Stimulated activated CD4-positive, alpha-beta T cell treated with anti-CD3 and anti-CD28 coated beads, Interleukin-1b, Interleukin-23, amount 100 ng/mL, for 4 hours (primary cell): ENCODE measurements at places on chromosomes 4 and X.

GRCh38 chr4:23348789-23349498, 540.9 kb downstream of the PPARGC1A start:
- no peak for DNase-seq

DNA sequence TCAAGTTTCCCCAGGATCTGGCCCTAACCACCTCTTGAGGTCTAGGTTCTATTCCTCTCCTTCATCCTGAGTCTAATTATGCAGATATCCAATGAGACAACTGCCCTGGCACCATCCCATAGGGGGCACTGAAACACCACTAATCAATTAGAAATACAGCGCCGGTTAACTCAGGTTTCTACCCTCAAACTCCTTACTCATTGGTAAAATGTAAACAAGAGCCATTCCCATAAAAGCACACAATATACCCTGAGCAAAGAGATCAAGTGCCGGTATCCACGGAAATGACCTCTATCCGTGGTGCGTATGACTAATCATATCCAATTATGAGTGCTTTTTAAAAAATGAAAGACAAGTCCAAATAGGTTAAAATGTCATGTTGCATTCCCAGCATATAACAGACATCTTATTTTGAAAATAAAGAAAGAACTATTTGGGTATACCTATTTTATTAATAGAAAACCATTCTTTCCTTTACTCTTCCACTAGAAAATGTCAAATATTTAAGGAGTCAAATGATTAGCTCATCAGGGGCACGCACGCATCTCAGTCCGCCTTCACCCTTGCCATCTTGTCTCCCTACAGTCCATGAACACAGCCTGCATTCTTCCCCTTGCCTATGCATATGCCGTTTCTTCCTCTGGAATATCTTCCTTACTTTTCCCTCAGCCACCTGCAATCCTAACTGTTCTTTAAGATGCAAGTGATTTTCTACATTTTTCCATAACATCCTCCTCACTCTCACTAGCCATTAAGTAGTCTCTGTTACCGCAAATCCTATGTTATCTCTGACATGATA, 141.1 kb downstream of the MAML3 start:
- DNase-seq, result peak; percentile 31

GRCh38 chr4:10020106-10020505, 1.2 kb downstream of the SLC2A9 start:
- DNase-seq, result no peak

GRCh38 chr4:16045687-16046086, 38.1 kb downstream of the PROM1 start:
- no peak for DNase-seq

GRCh38 chr4:110196206-110196870, 2.1 kb downstream of the ELOVL6 start:
- peak; percentile 35 for DNase-seq

DNA sequence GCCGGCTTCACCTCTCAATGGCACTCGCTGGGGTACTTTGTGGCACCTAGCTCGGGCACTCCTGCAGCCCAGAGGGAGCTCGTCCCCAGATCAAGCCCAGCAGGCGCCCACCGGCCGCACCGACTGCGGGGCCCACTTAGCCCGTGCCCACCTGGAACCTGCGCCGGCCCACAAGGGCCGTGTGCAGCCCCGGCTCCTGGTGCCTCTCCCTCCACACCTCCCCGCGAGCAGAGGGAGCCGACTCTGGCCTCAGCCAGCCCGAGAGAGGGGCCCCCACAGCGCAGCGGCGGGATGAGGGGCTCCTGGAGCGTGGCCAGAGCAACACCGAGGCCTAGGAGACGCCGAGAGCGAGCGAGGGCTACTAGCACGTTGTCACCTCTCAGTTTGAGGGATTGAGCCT, 82.1 kb upstream of the SHISA3 start:
- DNase-seq, result no peak

GRCh38 chr4:143026459-143027170, 158.1 kb upstream of the USP38 start:
- DNase-seq, result no peak

DNA sequence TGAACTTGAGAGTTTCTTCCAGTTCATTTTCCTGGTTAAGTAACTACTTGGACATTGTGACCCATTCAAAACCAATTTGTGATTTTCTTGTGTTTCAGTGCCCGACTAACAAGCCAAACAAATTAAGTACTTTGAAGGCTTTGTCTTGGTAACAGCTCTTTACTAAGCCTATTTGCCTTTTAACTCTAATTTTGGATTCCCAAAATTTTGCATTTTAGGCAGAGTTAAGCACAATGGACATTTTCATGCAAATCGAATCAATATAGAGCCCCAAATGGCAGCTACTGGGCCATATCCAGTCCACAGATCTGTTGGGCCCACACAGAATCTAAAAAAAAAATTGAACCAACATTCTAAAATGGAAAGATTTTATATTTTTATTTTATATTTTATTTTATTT, 31.4 kb upstream of the CHRNA9 start:
- DNase-seq, result no peak

- no peak for DNase-seq
Measured at GRCh38 chr4:112956484-112956896, 93.0 kb upstream of the ANK2 start.

DNA sequence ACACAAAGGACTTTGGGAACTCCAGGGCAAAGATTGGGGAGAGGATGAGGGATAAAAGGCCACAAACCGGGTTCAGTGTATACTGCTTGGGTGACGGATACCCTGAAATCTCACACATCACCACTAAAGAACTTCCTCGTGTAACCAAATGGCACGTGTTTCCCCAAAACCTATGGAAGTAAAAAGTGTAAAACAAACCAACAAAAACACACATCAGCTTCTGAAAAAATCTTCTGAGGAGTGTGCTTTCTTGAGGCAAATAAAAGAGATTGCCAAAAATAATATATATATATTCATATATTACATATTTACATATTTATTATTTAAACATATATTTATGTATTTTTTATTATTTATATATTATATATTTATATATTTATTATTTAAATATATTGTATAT, 3.9 kb downstream of the P2RY8 start:
- DNase-seq, result no peak

DNA sequence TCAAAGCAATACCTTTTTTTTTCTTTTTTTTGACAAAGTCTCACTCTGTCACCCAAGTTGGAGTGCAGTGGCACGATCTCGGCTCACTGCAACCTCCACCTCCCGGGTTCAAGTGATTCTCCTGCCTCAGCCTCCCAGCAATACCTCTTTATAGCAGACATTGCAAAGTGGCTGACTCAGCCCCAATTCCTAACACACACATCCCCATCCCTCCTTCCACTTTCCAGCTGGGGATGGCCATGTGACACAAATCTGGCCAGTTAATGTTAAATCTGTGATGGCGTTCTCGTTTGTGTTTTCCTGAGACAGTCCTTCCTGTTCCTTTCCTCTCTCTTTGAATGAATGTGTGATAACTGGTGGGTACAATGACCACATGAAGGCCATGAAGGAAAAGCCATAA, 276.2 kb upstream of the KLF3 start:
- no peak for DNase-seq

DNA sequence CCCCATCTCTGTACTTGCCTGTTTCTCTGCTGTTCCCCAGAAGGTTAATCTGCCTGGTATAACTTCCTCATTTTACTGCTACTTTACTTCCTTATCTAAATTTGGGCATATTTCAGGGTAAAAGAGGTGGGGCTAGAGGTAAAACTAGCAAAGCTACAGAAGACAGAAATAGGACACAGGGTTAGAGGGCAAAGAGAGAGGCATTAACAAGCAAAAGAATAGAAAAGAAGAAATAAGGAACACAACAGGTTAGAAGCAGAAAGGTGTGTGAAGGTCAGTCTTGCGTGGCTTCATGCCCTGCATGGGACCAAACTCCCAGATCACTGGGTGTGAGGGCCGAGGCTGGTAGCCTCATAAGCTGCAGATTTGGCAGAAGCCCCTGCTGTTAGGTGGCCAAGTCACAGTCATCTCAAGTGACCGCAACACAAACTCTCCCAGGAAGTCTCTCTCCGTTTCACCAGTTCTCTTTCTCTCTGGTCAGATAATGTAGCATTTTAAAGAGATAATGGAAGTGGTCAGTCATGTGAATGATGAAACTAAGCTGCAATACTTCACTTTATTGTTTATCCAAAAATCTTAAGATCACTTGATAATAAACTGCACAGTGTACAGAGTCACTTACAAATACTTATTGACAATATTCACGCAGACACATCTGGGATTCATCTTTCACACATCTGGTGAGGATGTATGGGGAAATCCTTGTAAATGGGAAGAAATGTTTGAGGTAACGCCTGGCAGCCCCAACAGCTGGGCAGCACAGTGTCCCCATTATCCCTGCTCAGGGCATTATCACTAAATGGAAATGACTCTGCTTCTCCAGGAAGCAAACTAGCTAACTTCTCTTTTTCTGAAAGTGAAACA, 16.4 kb downstream of the TMEM154 start:
- DNase-seq, result no peak

GRCh38 chr4:6281436-6282313, 12.0 kb downstream of the WFS1 start:
- no peak for DNase-seq

- DNase-seq, result no peak
Measured at GRCh38 chr4:4921077-4921476, 61.6 kb downstream of the MSX1 start.

- DNase-seq, result no peak
Measured at GRCh38 chrX:155001873-155002272, 20.6 kb downstream of the F8 start.
